ENCODE measurements at places on chromosomes 6 and 20.

DNA sequence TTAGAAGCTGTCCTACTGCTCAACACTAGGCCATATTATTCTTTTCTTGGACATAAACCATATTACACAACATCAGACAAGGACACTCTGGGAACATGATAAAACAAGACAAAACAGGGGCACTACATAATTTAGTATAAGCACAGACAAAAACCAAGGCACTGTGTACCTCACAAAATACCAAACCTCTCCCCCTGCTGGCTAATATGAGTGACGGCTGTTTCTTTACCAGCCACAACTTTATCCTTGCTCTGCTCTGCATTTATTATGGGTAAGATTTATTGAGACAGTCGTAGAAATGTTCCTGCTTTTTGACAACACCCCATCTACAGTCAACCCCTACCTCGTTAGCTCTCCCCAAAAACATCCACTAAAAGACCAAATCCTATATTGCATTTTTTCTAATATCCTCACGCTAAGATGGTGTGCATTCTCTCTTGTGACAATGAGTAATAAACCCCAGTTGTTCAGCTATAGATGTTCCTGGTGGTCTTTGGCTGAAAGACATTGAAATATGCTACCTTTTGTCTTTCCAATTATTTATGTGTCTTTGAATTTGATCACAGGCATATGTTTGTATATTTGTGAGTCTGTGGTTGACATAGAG lies 23.8 kb upstream of the POLR1H start:
- no peak for DNase-seq
- no peak overlapping the region for H3K27ac ChIP-seq
- H3K4me1 ChIP-seq: no peaks in the 10 kb centered on the region
- H3K36me3 ChIP-seq: peaks cover 10% of the 10 kb centered on the region
- H3K4me3 ChIP-seq: no peak overlapping the region
- H3K27me3 ChIP-seq: no peaks in the 10 kb centered on the region

DNA sequence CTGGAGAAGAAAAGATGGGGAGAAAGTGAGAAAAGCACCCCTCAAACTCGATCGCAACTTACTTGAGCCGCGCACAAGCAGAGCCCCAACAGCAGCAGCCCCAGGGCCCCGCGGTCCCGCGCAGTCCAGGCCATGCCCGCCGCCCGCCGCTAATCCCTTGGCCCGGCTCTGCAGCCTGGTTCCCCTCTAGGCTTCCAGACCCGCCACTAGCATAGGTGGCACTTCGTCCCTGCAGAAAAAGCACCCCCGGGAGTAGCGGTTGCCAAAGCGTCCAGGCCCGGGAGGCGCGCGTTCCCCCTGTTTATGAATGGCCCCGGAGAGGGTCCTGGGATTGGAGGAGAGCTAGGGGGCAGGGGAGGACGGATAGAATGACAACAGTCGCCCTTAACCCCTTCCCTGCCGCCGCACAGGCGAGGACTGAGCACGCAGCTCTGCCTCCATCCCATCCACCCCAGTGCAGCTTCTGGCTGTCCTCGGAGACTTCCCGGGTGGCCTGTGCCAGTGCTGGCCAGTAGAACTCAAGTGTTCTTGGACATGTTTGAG lies 19.9 kb downstream of the COL9A1 start:
- no peak for DNase-seq
- H3K4me3 ChIP-seq: peak overlapping the region; percentile 36
- H3K27me3 ChIP-seq: peaks cover 54% of the 10 kb centered on the region
- no peak overlapping the region for H3K27ac ChIP-seq
- H3K4me1 ChIP-seq: no peaks in the 10 kb centered on the region

DNA sequence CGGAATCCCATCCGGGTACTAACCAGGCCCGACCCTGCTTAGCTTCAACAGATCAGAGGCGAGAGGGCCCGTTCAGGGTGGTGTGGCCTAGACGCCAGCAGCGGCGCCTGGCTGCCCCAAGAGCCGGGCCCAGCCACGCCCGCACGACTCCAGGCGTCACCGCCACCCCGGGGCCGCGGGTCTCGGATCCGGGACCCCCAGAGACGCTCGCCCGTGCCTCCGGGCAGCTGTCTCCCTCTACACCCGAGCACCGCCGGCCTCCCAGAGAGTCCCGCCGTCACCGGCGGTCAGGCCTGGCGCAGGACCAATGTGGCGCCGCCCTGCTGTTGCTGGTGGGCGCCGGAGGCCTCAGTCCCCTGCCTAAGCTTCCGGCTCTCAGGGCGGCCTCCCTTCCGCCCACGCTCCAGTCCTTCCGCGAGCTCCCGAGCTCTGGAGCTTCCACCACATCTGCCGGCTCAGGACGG lies 441.2 kb upstream of the DEFB115 start:
- H3K36me3 ChIP-seq: no peaks in the 10 kb centered on the region
- no peak for DNase-seq
- H3K27ac ChIP-seq: no peak overlapping the region
- H3K27me3 ChIP-seq: no peaks in the 10 kb centered on the region
- no peak overlapping the region for H3K4me3 ChIP-seq

DNA sequence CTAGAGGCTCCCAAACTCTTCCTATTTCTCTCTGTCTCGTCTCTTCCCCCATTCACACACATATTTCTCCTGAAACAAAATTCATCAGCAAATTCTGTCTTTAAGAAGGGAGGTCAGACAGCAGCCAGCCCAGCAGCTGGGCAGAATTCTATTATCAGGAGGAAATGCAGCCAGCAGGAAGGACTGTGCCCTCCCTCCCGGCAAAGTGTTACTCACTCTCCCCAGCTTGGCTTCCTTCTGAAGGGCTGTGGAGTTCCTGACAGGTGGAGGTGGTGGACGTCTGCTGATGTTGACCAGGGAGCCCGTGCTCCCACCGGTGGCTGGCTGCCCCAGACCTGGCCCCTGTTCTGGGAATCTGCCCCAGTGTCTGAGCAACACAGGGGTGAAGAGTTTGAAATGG lies 37.3 kb downstream of the KCNB1 start:
- no peaks in the 10 kb centered on the region for H3K4me1 ChIP-seq
- H3K27ac ChIP-seq: no peak overlapping the region
- no peak for DNase-seq
- H3K36me3 ChIP-seq: no peaks in the 10 kb centered on the region
- H3K27me3 ChIP-seq: peaks cover 61% of the 10 kb centered on the region

DNA sequence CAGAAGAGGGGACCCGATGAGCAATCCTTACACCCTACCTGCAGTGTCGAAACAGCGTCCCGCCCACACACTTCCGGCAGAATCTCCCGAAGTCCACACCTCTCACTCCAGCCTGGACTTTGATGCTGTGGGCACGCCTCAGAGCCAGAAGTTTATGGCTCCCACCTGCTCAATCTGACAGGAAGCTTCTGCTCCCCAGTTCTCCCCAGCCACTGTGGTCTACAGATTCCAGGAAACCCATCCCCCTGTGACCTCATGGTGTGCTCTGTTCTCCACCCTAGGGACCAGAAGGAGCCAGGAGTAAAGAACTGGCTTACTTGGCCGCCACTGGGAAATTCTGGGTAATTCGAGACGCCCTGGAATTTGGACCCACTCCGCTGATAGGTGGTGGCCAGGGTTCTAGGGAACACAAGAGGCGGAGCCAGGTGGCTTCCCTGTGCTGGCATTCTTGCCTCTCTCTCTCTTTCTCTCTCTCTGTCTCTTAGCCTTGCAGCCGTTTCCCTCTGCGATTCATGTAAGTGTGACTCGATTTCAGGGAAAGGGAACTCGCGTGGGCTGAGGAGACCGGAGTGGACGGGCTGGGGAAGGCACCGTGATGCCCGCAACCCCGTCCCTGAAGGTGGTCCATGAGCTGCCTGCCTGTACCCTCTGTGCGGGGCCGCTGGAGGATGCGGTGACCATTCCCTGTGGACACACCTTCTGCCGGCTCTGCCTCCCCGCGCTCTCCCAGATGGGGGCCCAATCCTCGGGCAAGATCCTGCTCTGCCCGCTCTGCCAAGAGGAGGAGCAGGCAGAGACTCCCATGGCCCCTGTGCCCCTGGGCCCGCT lies at the start of gene TRIM15:
Gene TRIM15 (plus strand): TSS at position 457 of the 828 bp plus-strand sequence. CDS start 139 bp downstream, at position 596.
- DNase-seq: no peak
- peaks cover 34% of the 10 kb centered on the region for H3K27me3 ChIP-seq
- no peak within 1 kb of the TSS for H3K27ac ChIP-seq
- H3K4me3 ChIP-seq: no peak within 1 kb of the TSS

DNA sequence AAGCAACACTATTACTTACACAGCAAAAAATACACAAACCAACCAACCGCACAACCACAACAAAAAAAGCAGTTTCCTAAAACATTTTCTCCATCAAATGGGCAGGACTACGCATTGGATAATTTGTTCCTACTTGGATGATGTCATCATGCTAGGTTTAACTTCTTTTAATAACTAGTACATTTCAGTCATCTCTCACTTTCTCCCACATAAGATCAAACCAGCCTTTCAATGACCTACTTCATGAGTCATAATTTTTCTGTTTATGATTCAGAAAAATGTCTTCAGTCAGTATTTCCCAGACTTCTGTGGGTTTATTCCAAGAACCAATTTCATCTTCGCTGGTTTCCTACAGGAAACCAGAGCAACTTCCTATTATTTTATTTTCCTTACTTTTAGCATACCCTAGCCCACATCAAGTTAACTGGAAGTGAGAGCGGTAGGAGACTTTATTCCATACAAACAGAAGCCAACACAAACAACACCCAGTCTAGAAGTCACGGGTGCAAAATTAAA lies 134.2 kb downstream of the GMDS start:
- no peak overlapping the region for H3K4me3 ChIP-seq
- H3K4me1 ChIP-seq: peaks cover 9% of the 10 kb centered on the region
- no peak overlapping the region for H3K27ac ChIP-seq
- no peaks in the 10 kb centered on the region for H3K27me3 ChIP-seq
- peaks cover 6% of the 10 kb centered on the region for H3K36me3 ChIP-seq

DNA sequence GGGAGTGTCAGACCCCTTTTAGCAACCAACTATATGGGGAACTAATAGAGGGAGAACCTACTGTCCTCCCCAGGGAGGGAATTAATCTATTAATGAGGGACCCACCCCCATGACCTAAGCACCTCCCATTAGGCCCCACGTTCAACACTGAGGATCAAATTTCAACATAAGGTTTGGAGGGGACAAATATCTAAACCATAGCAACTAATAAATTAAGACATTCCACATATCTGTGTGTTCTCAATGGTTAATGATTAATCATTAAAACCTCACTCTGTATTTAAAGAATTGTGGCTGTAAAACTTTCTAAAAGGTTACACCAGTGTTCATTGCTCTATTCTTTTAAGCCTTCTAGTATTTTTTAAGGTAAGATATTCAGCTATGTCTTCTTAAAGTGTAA lies 500.4 kb upstream of the SULF2 start:
- H3K36me3 ChIP-seq: no peaks in the 10 kb centered on the region
- DNase-seq: no peak
- H3K4me3 ChIP-seq: no peak overlapping the region
- no peak overlapping the region for H3K27ac ChIP-seq
- peaks cover 33% of the 10 kb centered on the region for H3K27me3 ChIP-seq

- H3K4me3 ChIP-seq: no peak overlapping the region
- peaks cover 12% of the 10 kb centered on the region for H3K27me3 ChIP-seq
- DNase-seq: no peak
- no peaks in the 10 kb centered on the region for H3K36me3 ChIP-seq
- H3K27ac ChIP-seq: no peak overlapping the region
Observed at GRCh38 chr6:84103029-84103428, 69.5 kb downstream of the MRAP2 start.

- H3K4me3 ChIP-seq: peak overlapping the region; percentile 71
- peak; percentile 70 for DNase-seq
- H3K27me3 ChIP-seq: no peaks in the 10 kb centered on the region
- peak overlapping the region; percentile 90 for H3K27ac ChIP-seq
- H3K4me1 ChIP-seq: peaks cover 27% of the 10 kb centered on the region
Observed at GRCh38 chr6:107716688-107717089, 107.4 kb downstream of the SCML4 start.

DNA sequence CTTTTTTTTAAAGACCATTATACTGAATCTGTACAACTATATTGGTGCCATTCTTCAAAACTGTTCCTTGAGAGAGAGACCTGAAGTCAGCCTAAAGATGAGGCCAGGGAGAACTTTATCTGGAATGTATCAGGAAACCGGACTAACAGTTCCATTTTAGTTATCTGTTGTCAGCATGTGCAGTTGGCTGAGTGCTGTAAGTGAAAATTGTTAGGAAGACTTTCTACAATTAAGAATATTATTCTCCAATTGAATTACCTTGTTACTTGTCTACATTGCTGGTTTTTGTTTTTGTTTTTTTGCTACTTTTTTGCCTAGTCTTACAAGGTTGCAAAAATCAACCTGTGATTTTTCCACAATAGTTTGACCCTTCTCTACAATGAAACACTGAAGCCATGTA lies 7.5 kb downstream of the CEP57L1 start:
- H3K4me3 ChIP-seq: no peak overlapping the region
- no peak for DNase-seq
- no peaks in the 10 kb centered on the region for H3K36me3 ChIP-seq
- H3K4me1 ChIP-seq: no peaks in the 10 kb centered on the region
- no peaks in the 10 kb centered on the region for H3K27me3 ChIP-seq

- no peak overlapping the region for H3K27ac ChIP-seq
- H3K4me1 ChIP-seq: no peaks in the 10 kb centered on the region
- no peaks in the 10 kb centered on the region for H3K27me3 ChIP-seq
- no peak overlapping the region for H3K4me3 ChIP-seq
Observed at GRCh38 chr6:19929312-19929711, 92.1 kb downstream of the ID4 start.

DNA sequence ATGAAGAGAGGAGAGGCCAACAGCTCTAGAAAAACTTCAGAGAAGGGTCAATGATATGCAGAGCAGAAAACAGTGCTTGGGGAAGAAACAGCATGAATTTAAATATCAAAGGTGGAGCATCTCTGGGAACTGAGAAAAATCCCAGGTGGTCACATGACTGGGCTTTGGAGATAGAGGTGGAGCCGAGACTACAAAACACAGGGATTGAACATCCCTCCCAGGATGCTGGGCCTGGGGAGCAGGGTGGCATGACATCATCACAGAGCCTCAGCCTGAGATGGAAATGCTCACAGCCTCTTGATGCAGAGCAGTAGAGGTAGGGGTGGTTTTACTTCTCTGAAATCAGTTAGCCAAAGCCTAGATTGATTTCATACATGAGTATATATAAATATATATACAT lies 529.5 kb downstream of the PRKN start:
- no peak overlapping the region for H3K4me3 ChIP-seq
- no peak overlapping the region for H3K27ac ChIP-seq
- H3K4me1 ChIP-seq: no peaks in the 10 kb centered on the region
- DNase-seq: no peak
- no peaks in the 10 kb centered on the region for H3K27me3 ChIP-seq
- no peaks in the 10 kb centered on the region for H3K36me3 ChIP-seq

- no peak overlapping the region for H3K27ac ChIP-seq
- H3K4me3 ChIP-seq: no peak overlapping the region
- no peaks in the 10 kb centered on the region for H3K27me3 ChIP-seq
- DNase-seq: no peak
- peaks cover 27% of the 10 kb centered on the region for H3K4me1 ChIP-seq
Observed at GRCh38 chr6:134398453-134398852, 80.5 kb upstream of the SGK1 start.

- no peak overlapping the region for H3K27ac ChIP-seq
- no peak overlapping the region for H3K4me3 ChIP-seq
- H3K36me3 ChIP-seq: no peaks in the 10 kb centered on the region
- peaks cover 11% of the 10 kb centered on the region for H3K27me3 ChIP-seq
Observed at GRCh38 chr20:19008497-19008896, 194.9 kb downstream of the SCP2D1 start.
